LHCN-M2 (cell line): ENCODE measurements at places on chromosomes 5 and 9. TPM values are rescaled to one million over a fixed set of nuclear protein-coding genes. Genes with fewer than 3 reads are reported as not detected.

- DNase-seq, result peak; percentile 35
These were observed 3.2 kb downstream of the WHRN start for GRCh38 chr9:114501796-114502682.

DNA sequence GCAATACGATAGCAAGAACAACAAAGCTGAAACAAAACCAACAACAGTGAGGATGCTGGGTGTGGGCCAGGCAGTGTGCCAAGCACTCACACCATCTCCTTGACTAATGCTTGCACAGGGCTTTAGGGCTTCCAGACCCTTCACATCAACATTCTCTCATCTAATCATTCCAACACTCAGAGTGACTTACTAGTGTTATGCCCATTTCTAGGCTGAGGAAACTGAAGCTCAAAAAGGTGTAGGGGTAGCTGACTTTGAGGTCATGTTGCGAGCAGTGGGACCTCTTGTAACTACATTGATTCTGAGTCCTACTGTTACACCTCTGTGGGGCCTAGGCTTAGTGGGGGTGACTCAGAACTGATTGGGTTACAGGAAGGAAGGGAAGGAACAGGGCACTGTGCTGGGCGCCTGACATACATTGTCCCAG lies 9.7 kb downstream of the ANGPTL2 start:
- DNase-seq, result peak; percentile 24

DNA sequence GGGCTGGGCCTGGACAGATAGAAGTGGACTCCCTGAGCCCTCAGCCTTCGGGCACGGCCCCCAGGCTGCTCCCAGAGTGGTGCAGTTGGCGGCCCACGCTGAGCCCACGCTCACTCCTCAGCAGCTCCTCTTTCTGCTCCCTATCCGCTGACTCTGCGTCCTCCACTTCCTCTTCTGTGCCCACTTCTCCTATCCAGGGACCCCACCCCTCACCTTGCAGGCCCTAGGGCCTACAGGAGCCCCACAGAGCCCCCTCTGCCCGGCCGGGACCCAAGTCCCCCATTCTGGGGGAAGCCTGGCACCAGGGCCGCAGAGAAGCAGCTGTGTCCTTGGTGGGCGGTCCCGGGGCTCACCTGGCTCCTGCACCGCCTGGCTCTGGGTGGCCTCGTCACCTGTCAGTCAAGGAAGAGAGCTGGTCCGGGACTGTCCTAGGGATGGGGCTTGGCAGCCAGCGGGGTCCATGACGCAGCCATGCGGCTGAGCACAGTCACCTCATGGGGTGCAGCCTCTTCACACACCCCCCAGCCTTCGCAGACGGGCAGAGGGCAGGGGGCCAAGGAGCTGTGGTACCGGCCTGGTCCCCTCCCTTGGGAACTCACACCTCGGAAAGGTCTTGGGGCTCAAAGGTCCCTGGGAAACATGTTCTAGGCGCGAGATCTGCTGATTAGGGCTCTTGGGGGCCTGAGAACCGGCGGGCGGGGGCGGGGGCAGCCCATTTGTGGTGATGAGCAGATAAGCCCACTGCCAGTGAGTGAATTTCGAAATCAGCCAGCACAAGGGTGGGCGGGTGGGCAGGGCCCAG lies 5.4 kb upstream of the NRARP start:
- no peak for DNase-seq

- peak; percentile 4 for DNase-seq
These were observed 80.7 kb downstream of the FSTL4 start for GRCh38 chr5:133531594-133531993.

GRCh38 chr9:79591458-79591857 lies 19.7 kb downstream of the TLE4 start:
- no peak for DNase-seq

DNA sequence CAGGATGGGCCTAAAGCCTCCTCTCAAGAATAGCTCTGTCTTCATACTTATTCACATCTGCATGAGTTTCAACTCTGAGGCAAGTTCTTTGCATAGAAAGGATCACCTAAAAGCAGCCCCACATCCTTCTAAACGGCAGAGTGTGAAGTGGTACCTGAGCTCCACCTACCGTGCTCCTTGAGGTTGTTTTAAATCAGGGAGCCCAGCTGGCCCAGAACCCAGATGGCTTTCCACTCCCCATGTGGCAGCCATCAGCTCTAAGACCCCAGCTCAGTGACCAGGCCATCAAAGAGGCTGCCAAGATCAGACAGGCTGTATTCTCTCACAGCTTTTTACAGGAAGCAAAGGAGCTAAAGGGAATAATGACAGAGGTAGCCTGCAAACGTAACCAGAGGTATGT lies 299.3 kb downstream of the RASEF start:
- no peak for DNase-seq

GRCh38 chr5:33828626-33829308 lies 63.0 kb downstream of the ADAMTS12 start:
- peak; percentile 87 for DNase-seq

DNA sequence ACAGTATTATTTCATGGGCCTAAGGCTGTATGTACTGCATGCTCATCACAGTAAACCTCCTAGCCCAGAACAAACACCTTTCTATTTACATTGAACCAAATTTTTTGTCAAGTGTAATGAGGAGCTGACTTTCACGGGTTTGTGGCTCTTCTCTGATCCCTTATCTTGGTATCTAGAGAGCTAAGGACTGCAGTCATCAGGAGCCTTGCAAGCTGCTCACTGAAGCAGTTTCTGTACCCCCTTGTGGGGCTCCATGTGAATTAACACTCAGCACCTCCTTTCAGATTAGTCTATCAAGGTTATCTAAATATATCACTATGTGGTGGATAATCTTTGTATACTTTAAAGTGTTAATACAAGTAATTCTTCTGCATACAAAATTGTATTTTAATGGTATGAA lies 108.2 kb downstream of the AUH start:
- peak; percentile 13 for DNase-seq

GRCh38 chr9:136746621-136747020 lies 1.7 kb downstream of the LCN6 start:
- no peak for DNase-seq

DNA sequence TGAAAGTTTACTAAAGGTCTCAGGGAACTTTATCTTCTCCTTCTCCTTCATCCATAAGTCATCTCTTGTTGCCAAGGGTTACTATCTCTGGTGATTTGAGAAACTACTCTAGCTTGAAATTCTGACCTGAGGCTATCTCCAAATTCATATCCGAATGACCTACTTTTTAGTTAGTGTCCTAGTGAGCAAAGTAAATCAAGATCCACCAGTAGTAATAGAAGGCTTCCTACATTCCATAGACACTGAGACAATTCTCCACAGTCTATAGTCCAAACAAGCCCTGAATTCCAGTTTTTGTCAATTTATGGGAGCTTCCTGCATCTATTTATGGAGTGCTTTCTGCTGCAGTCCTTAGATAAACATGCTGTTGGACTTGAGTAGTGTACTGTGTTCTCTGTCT lies 5.0 kb downstream of the IL7R start:
- no peak for DNase-seq

DNA sequence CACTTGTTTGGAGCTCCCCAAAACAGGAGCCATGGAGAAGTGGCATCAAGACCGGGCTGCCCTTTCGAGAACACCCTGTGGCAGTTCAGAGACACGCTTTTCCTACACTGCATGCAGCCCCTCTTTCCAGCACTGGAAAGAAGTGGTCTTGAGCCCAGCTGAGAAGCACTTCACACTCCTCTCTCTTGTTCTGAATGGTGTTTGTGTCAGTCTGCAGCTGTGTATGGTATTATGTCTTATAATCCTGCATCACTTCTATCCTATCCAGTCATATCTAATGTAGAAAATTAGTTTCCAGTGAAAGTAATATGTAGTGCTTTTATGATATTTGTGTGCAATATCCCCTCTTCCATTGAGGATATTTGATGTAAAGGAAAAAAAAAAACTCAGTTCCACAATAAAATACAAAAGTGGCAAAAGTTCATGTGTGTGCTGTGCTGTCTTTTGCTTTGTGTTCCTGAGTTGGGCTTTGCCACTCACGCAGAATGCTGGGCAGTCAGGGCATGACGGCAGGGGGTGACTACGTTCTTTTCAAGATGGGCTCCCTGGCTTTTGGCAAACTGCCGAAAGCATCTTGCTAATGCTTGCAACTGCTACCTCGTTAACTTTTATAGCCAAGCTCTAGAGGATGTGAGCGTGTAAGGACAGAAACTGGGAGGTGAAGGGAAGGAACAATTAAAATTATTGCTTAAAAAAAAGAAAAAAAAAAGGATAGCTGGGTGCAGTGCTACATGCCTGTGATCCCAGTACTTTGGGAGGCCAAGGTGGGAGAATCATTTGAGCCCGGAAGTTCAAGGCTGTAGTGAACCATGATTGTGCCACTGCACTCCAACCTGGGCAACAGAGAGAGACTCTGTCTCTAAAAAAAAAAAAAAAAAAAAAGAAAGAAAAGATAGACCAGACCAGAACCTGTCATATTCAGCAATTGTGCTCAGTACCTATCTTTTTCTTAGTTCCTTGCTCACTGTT lies 102.2 kb downstream of the MAP1B start:
- peak; percentile 20 for DNase-seq

- no peak for DNase-seq
These were observed 2.8 kb upstream of the ARRDC1 start for GRCh38 chr9:137602661-137603060.

Gene UBE2R2
- 14.9 and 18.6 TPM in 2 replicates for total RNA-seq

Gene RALGPS1
- 0.57 and 0.64 TPM in 2 replicates for total RNA-seq

Gene FBP2
- not detected in 2 replicates for total RNA-seq

Gene ZNF483
- 0.75 and 1.0 TPM in 2 replicates for total RNA-seq

Gene PTGER4
- 51.9 and 62.8 TPM in 2 replicates for total RNA-seq

Gene SPINK7
- total RNA-seq, result not detected in 2 replicates

Gene GPR150
- total RNA-seq, result 1.3 and 1.6 TPM in 2 replicates

Gene GALNT12
- 1.7 and 2.2 TPM in 2 replicates for total RNA-seq

Gene ARHGEF39
- 4.4 and 4.5 TPM in 2 replicates for total RNA-seq

Gene JAKMIP2
- 0.06 and 0.52 TPM in 2 replicates for total RNA-seq

Gene TAF1L
- total RNA-seq, result not detected in 2 replicates

Gene LMX1B
- not detected in 2 replicates for total RNA-seq
